Neuronal stem cell (in vitro differentiated cells): ENCODE measurements at places on chromosomes 3 and 15.

GRCh38 chr3:167481164-167481563 lies 7.3 kb upstream of the SERPINI2 start:
- no peak for DNase-seq

DNA sequence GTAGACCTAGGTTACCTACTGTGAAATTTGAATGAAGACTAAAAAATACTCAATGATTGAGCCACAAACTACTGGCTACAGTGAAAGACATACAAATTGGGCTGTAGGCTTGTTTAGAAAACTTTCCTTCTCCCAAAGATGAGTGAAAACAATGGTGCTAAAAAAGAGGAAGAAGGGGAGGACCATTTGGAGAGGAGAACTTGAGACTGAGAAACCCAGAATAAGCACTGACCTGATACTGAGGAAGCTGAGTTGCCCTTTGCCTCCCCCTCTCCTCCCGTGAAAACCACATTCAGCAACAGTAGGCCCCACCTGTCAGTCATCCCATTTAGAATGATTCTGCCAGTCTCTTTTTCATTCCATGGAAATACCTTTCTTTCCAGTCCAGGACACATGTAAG lies 484.0 kb upstream of the TGFBR2 start:
- no peak for DNase-seq

DNA sequence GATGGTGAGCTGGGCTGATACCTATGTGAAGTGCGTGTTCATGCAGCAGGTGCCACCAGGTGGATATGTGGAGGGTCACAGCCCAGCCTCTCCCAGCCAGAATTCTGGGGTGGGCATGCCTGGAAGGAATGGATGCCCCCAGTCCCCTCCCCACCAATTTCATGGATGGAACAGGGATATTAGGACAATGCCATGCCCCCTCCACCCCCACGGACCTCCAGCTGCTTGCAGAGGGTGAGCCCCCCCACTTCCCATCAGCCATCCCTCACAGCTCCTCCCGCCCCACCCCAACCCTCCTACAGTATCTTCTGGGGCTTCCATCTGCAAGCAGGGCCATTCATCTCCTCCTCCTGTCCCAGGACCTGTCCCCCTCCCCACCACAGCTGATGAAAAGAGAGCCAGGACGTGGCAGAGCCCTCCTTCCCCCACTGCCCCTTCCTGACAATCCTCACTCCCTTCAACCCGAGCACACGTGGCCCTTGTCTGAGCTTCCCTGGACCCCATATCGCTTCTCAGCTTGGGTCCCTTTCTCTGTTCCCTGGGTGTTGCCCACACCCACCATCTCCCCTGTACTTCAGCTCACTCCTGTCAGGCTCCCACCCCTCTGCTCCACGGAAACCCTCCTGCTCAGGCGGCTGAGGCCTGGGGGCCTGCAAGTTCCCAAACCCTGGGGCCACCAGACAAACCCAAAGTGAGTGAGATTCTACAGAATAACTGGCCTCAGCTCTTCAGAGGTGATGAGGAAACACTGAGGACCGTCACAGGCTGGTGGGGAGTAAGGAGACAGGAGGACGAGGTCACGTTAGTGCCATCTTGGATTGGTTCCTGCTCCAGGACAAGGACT lies 2.8 kb upstream of the SEMA3G start:
- no peak for DNase-seq

DNA sequence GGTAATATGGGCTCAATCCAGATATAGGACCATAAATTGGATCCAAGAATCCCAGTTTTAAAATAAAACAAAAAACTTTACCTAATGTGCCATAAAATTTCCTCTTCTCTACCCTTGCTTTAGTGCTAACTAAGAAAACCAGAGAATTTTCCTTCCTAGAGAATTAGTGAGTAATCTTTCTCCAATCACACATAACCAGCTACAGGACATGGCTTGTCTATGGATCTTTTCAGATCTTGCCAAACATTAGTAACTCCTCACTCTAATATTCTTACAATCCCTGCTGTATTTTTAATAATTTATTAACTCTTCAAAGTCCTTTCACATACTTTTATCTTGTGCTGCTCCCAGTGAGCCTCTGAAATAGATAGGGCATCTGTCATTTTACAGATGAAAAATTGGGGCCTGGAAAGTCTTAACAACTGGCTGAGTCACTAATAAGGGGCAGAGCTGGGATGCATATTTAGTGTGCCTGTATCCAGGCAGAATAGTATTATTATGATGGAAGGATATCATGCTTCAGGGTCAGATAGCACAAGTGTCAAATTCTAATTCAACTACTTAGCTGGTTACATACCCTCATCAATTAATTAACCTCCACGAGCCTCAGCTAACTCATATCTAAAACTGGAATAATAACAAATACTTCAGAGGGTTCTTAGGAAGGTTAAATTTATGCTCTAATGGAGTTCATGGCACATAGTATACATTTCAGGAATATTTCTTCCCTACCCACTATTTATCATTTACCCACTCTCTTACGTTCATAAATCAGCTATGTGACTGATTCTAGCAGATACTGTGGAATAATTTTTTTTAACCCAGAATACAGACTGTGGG lies 5.6 kb downstream of the ZBED2 start:
- DNase-seq = no peak

DNA sequence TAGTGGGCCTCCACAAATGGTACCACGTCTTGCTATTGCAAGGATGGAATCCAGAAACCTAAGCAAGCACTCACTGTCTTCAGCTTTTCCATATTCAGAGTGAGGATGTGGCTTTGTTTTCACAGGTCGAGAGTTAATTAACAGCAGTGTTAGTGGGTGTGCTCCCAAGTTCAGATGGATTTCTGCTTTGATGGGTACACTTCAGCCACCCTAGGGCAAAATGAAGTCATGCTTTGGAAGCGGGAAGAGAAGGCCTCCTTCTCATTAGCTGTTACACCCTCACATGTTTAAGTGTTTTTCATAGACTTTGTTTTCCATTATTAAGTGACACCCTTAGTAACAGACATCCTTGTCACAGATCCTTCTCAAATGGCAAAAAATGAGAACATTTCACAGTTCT lies 36.3 kb upstream of the DYNC1LI1 start:
- no peak for DNase-seq

GRCh38 chr3:70882104-70882503 lies 569.7 kb upstream of the MDFIC2 start:
- no peak for DNase-seq

DNA sequence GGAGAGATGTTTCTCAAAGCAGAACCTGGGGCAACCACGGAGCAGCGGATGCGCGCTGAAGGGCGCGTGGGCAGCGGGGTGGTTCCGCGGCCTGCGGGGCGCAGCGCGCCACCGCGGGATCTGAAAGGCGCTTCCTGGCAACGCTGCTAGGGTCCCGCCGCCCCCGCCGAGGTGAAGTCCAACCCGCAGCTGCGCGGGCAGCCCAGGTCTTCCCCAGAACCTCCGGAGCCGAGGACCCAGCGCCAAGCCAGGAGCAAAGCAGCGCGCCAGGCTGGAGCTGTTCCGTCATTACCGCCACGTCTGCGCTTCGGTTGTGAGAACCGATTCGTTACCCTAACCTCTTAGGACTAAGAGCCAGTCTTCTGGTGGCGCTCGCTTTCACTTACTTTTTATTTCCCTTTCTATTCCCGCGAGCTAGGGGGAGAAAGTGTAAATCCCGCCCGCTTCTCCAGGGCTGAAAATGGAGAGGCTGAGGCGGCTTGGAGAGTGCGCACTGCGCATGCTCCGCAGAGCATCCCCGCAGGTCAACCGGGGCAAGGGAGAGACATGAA lies 3.2 kb upstream of the GABRG3 start:
- DNase-seq = peak; percentile 65

DNA sequence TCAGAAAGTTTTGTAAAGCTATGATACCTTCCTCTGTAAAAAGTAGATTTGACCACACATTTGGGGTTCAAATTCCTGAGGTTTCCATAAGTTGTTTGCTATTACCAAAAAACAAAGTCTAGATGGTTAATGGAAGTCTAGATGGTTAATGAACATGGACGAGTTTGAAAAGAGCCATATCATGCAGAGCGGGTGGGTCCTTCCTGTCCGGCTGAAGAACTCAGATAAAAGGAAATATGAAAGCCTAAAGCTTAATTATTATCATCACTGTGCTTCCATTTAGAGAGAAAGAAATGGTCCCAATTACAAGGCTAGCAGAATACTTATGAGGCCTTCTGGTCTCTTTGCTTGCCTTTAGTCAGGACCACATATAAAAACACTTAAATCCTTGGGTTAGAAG lies 132.1 kb upstream of the SATB1 start:
- no peak for DNase-seq

GRCh38 chr3:16595778-16596177 lies 9.4 kb downstream of the DAZL start:
- no peak for DNase-seq

- no peak for DNase-seq
These were observed 195.7 kb upstream of the ATP11B start for GRCh38 chr3:182597621-182598041.

GRCh38 chr15:22868928-22869327 lies 30.5 kb downstream of the NIPA2 start:
- no peak for DNase-seq

DNA sequence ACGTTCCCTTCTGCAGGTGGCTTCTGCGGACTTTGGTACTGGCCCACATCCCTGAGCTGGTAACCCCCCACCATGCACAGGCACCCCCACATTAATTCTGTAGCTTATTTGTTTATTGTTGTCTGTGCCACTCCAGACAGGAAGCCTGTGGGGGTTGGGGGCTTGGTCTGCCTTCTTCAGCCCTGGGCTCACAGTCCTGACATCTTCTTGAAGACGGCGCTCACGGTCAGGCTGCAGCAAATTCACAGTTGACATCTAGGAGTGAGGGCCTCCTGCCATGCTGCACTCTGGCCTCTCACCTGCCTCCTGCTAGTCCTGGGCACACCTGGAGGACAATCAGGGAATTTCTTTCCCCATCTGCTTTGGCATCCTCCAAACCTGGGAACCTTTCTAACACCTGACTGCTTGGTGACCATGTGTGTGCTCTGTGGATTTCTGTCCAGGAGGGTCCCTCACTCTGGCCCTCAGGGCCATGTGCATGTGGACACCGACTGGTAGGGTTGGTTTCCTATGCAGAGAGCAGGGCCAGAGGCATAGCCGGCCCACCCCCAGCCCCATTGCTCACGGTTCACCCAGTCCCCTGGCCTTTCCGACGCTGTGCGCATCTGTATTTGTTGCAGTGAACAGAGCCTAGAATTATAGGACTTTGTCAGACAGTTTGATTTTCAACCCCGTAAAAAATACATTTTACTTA lies 68.8 kb downstream of the APBA2 start:
- no peak for DNase-seq

GRCh38 chr3:48680811-48681540 lies 4.7 kb downstream of the NCKIPSD start:
- no peak for DNase-seq

GRCh38 chr15:53833134-53833624 lies 73.7 kb upstream of the WDR72 start:
- no peak for DNase-seq

DNA sequence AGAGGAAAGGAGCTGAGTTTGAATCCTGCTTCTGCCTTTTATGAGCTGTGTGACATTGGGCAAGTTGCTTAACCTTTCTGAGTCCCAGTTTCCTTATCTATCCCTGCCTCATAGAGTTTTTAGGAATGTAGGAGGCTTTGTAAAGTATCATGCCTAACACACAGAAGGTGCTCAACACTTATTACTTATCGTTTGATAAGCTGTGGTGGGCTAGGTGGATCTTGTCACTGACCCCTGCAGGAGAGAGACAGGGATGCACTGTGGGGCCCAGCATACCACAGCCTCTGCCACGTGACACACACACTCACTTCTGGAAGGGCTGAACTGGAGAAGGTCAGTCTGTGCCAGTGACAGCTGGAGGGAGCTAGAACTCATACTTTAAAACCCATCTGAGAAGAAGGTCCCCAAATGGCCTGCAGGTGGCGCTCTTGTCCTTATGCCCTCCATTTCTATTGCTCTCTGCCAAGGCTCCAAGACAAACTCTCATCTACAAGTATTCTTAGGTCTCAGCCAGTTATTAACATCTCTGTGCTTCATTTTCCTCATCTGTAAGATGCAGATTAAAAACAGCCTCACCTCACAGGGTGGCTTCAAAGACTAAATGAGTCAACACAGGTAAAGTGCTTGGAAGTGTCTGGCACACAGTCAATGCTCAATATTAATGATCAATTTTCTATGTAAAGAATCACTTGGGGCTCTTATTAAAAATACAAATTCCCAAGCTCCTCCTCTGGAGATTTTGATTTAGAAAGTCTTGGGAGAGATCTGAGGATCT lies 57.5 kb upstream of the HACD2 start:
- peak; percentile 65 for DNase-seq

DNA sequence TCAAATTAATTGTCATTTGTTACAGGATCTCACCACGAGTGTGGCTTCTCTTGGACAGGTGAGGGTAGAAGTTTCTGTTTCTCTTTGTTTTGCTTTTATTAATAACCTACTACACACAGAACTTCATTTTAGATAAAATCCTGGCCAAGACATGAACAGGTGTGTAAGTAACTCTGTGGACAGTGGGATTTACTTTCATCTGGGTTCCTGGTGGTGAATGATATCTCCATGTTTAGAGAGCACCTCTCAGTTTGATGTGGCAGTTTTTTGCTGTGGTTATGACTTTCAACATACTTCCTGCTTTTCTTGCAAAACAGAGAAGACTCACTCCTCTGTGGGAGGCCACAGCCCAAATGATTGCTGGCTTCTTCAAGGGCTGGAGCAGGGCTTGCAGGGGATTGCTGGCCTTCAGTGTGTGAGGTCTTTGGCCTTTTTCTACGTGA lies 71.1 kb upstream of the XCR1 start:
- DNase-seq = no peak

GRCh38 chr3:27503526-27503925 lies 19.3 kb upstream of the SLC4A7 start:
- no peak for DNase-seq

DNA sequence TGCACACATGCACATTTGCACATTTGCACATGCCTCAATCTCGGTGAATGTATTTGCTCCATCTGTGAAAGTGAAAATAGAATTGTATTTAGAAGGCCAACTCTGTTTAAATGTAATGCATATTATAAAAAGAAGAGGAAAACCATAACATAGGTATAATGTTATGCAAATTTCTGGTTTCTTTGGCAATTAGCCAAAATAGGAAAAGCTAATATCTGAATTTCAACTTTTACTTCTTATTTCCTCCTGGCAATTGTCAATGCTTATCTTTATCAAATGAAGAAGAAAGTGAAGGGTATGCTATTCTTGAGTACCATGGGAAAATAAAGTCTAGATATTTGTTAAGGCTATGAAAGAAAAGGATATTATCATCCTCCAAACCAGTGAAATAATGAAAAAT lies 76.7 kb upstream of the SLC2A2 start:
- no peak for DNase-seq

DNA sequence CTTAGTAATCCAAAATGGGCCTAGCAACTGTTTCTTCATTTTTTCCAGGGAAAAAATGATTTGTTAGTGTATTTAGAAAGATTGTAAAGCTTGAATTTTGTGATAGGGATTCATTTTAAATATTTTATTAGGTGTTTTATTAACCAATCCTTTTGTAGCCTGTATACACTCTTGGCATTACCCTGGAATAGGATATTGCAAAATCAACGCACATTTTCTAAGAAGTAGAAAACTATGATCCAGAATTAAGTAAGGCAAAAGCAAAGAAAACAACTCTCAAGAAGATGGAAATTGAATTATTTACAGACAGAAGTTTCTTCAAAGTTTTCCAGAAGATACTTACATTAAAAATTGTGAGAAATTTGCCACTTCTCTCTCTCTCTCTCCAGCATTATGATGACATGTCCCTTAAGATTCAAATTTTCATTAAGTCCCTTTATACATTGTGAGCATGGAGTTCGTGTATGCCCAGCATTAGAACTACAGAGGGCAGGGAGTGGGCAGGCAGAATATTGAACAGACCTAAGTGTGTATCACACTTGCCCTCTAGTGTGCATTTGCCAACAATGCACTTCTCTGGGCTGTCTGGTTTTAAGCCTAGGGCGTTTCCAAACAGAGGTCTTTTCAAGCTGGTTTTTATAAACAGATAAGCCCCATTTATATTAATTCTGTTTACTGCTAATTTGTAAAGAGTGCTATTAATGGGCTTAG lies 28.5 kb upstream of the CMSS1 start:
- peak; percentile 5 for DNase-seq
